ENCODE measurements at places on chromosomes 7 and 10. TPM values are rescaled to one million over a fixed set of nuclear protein-coding genes. Genes with fewer than 3 reads are reported as not detected.

Gene CPN1
- not detected for total RNA-seq

Gene STRIP2
- total RNA-seq, result 1.3 TPM

DNA sequence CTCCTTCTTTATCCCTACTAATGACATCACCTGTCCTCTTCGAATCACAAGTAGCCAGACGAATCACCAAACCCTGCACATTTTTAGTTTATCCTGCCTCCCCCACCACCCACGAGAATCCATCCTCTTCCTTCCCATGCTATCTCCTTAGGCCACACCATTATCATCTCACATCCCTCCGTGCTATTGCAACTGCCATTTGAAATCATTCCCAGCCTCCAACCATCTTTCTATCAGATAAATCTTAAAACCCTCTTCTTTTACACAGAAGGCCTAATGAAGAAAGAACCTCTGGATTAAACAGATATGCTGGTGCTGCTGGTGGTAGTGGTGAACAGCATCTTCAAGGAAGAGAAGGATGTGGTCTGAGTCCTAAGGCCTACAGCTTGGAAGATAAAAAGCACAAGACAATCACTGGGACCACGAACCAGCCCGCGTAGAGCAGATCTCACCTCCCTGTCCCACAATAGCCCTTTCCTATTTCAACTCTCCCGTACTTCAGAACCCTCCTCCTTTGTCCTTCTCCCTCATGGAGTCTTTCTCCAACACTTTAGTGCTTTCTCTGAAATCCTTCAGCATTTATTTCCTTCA lies 403.1 kb downstream of the SFMBT2 start:
- no peak for DNase-seq

DNA sequence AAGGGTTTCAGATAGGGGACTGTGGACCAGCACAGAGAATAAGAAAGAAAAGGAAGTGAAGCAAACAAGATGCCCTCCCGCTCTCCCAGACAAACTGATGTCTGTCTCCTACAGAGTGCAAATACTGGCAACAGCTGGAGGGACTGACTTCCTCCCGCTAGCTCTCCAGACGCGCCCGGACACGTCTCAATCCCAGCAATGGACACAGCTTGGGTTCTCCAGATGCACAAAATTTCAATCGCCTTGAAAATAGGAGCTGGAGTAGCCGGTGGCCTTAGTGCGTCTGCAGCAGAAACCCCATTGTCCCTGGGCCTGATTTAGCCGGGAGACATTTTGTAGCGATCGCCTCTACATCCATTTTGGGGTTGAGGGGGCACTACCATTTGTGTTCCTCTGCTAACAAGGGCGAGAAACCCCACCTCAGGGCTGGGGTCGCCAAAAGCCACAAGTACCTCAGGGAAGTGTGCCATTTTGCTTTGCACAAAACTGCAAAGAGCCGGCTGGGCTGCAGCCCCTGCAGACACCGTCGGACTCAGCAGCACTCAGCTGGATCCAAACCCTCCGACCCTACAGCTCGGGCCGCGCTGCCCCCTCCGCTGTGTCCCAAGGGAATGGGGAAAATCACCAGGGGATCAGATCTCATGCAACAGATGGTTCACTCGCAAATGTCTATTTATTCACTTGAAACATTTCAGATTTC lies 5.9 kb downstream of the CPA2 start:
- no peak for DNase-seq

DNA sequence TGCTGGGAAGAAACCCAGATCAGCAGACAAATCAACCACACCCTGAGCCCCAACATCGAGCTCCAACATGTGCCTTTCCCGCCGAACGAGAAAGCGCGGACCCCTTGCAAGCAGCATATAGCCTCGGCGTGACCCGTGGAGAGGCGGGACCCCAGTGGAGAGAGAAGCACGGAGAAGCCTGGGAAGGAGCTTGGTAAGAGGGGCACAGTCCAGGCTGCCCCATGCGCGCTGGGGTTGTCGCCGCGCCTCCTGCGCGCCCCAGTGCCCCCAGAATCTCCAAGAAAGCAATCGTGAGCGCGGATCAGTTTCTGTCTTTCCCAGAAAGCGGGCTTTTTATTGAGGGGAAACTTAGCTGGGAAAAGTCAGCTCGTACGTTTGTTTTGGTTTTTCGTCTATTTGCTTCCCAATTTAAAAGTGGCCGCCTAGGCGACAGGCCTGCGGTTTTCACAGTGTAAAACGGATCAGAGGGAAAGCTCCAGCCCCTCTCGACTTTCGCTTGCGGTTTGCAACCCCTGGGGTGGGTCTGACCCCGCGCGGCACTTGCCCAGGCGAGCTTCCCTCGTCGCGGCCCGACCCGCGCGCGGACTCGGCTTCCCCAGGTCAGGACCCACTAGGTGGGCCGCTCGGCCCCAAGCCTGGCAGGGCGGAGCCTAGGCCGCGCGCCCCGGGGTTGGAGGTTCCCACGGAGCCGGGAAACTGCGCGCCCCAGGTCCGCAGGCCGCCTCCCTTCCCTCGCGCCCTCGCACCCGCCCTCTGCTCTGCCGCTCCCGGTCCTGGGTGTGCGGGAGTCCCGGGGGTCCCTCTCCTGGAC lies 31.1 kb downstream of the SKIDA1 start:
- DNase-seq, result peak; percentile 75

All from upper lobe of right lung (tissue), 1 donor.